ENCODE measurements at places on chromosomes 1 and 21. TPM values are rescaled to one million over a fixed set of nuclear protein-coding genes. Genes with fewer than 3 reads are reported as not detected.

DNA sequence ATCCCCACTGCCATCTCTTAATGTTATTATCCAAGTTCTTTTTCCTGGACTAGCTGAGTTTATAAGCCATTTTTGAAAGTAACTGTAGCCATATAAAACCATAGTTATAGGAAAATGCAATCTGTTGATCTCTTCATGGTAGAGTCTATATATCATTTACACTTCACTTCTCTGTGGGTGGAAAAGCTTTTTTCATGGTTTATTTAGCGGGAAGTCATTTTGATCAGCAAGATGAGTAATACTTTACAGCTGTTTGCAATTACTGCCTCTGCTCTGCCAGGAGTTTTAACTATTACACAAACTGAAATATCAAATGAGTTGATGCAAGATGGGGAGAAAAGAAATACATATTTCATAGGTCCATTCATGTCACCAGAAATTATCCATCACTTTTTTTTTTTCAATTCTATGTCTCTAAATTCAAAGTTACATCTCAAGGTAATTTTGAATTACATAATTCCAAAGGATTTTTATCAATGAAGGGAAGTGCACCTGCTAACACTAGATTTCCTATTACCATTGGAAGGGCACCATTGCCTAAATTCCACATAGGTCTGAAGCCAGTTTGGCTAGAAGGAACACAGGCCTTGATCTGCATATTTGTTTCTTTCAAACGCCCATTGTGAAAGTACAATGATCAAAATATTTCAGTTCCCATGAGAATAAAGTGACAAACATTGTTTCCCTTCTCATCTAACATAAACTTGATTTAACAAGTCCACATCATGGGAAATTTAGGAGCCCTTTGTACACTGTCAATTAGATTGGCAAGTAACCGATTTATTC is 296.7 kb downstream of the ZNF326 start:
- no peak for DNase-seq

Gene ASPM
- 67.7 TPM for total RNA-seq

DNA sequence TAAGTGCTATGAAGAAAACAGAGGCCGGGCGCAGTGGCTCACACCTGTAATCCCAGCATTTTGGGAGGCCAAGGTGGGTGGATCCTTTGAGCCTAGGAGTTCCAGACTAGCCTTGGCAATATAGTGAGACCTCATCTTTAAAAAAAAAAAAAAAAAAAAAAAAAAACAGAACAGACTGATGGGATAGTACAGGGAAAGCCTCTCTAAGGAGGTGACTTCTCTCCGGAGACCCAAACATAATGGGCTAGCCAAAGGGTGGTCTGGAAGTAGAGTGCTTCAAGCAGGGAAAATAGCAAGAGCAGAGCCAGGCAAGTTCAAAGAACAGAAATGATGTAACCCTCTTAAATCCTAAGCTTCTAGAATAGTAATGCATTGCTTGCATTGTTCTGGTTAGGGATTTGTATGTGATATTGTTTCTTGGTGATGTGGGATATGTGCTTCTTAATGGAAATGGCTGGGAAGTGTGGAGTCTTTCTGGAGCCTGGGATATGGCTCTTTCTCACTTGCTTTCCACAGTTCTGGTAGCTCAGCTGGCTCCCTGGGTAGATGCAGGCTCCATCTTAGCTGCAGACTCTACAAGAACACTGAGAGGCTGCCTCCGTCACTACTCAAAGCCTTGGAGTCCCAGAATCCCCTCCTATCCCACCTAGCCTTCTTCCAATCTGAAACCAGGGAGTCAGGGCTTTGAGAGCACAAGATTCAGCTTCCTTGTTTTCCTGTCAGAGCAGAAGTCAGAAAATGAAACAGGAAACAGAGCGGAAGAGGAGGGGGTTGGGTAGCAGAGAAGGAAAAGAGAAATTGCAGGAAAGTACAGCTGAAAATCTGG is 1.9 kb upstream of the PIGV start:
- DNase-seq: no peak

GRCh38 chr1:7313826-7314225 is 457.3 kb upstream of the VAMP3 start:
- no peak for DNase-seq

- no peak for DNase-seq
These were observed 42.2 kb upstream of the TARBP1 start for GRCh38 chr1:234520908-234521817.

GRCh38 chr1:171158096-171158495 is 27.0 kb upstream of the FMO2 start:
- no peak for DNase-seq

GRCh38 chr21:25465263-25465662 is 142.0 kb downstream of the MRPL39 start:
- DNase-seq: no peak

- no peak for DNase-seq
These were observed 223.0 kb downstream of the PTBP2 start for GRCh38 chr1:96944432-96945092.

Gene ADAMTSL4
- total RNA-seq: 5.8 TPM

Gene SPRR2A
- not detected for total RNA-seq
